ENCODE measurements at places on chromosomes 5 and 9.
A peak's percentile ranks its signal among the peaks of the same experiment; 100 is the strongest.

DNA sequence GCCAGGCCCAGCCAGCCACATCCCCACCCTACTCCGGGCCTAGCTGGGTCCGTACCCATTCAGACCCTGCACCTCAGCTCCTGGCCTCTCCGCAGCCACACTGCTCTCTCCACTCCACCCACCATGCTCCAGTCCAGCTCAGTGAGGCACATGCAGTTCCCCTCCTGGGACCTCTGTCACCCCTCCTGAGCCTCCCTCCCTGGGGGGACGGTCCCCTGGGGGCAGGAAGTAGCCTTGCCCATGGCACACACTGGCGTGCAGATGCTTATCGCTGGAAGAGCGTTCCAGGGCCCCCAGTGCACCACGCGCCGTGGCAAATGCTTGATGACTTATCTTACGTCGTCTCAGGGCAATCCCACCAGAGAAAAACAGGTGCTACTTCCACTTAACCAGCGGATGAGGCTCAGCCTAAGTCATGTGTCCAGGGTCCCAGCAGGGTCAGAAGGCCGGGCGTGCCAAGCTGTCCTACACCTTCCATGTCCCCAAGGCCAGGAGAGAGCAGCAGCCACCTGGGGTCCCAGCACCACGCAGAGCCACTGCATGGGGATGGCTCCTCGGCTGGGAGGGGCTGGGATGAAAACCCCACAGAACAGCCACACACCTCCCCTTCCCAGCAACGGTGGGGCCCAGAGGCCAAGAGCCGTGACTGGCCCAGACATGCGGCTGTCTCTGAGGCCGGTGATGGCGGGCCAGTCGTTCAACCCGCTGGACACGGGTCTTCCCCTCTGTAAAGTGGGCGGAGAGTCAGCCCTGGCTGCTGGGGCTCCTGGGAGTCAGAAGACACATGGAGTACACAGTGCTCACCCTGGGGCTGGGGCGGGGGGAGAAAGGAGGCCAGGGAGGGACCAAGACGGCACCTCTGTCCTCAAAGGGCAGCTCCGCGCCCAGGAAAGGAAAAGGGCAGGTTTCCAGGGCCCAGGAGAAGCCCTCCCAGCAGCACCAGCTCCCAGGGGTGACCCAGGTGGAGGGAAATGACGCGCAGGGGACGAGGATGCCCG lies 2.6 kb upstream of the CCDC187 start:
- no peak for DNase-seq

DNA sequence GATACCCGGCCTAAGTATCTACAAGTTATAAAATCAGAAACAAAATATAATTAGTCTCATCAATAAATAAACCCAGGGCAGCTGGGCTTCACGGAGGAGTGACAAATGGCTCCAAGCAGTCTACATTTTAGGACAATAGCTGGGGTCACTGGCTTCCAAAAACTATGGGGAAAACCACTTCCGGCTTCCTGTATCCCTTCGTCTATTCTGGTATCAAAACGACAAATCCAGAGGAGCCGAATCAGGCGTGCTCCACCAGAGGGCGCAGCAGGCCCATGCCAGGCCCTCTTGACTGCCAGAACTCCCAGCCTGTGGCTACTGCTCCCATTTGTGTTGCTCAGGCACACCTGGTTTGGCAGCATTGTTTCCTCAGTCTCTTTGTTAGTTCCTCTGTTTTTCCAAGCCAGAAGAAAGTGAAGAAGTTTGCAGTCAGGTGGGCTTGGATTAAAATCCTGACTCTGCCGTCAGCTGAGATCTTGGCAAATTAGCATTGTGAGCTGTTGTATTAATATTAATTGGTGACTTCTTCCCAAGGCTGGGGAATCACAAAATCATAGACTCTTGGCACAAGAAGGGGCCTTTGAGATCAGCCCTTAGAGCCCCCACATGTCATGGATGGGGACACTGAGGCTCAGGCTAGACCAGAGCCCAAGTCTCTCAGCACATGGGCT lies 11.6 kb upstream of the RAB14 start:
- DNase-seq = peak; percentile 73

- DNase-seq = peak; percentile 1
These were observed 733 bp downstream of the COL23A1 start for GRCh38 chr5:178589180-178590140.

- DNase-seq = no peak
These were observed 11.1 kb upstream of the RALGDS start for GRCh38 chr9:133132174-133132573.

GRCh38 chr5:110506378-110506777 lies 220.1 kb downstream of the TMEM232 start:
- no peak for DNase-seq

- DNase-seq = no peak
These were observed 61.3 kb downstream of the TTLL11 start for GRCh38 chr9:122031776-122032175.

- DNase-seq = no peak
These were observed 5.1 kb upstream of the POU5F2 start for GRCh38 chr5:93746406-93747056.

GRCh38 chr5:82738681-82739269 lies 338.4 kb downstream of the TMEM167A start:
- DNase-seq = no peak

DNA sequence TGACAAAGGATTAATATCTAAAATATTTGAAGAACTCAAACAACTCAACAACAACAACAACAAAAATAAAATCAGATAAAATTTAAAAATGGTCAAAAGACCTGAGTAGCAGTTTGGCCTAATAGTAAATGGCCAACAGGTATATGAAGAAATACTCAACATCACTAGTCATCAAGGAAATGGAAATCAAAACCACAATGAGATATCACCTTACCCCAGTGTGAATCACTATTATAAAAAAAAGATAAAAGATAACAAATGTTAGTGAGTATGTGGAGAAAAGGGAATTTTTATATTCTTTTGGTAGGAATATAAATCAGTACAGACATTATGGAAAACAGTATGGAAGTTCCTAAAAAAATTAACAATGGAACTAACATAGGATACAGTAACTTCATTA lies 247.9 kb upstream of the TRPC7 start:
- no peak for DNase-seq

- no peak for DNase-seq
These were observed 95.3 kb downstream of the ZNF608 start for GRCh38 chr5:124650951-124651662.

DNA sequence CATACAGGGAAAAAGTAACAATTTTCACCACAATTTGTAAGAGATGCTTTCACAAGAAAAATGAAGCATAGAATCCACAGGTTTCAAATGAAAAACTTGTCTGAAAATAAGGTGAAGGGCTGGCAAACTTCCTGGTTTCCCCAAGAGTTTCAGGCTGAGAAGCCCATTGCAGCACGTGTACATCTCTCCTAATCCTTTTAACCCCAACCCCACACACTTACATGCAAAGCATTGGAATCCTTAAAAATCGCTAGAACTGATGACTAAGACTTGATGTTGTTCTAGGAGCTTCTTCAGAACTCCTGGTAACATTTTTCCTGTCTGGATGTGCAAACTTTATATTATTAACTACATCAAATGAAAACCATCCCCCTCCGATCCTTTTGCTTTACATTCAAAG lies 317.8 kb upstream of the RGMB start:
- DNase-seq = no peak

- DNase-seq = no peak
These were observed 237.8 kb upstream of the DAPK1 start for GRCh38 chr9:87259543-87260518.

DNA sequence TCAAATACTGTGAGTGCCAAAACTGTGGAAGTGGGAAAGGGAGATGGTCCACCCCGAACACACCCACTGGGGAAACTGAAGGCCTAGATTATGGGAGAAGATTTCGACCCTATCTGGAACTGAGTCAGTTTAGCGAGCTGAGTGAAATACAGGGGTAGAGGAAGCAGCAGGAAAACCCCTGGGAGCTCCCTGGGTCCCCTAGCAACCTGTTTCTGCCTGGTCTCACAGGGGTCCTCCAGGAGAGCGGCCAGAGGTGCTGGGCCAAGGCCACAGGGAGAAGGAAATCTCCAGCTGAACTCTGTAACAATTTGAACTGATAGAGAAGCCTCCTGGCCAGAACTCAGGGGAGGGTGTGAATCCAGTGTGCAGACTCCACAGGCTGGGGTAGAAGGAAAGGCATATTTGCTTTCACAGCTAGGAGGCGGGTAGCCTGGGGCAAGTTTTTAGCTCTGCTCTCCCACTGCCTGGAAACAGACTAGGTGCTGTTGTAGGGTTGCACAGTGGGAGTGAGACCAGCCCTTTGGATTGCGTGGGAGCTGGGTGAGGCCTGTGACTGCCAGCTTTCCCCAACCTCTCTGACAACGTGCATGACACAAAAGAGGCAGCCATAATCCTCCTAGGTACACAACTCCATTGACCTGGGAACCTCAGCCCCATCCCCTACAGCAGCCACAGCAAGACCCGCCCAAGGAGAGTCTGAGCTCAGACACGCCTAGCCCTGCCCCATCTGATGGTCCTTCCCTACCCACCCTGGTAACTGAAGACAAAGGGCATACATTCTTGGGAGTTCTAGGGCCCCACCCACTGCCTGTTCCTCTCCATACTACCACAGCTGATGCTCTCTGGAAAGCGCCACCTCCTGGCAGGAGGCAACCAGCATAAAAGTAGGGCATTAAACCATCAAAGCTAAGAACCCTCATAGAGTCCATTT lies 78.8 kb upstream of the GPBP1 start:
- no peak for DNase-seq

DNA sequence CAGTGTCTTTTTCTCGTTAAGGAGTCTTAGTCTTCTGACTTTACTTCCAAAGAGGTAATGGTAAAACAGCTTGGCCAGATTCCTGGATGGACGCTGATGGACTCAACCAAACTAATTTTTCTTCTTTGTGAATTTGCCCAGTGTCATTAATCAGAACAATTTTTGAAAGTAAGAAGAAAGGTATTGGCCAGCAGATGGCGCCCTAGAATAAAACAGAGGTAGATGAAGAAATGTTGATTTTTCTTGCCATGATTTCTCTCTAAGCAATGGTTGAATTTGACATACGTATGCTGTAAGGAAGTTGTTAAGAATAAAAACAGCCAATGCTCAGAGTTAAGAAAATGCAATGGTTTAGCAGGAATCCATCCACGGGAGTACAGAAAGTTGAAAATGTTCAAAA lies 500.0 kb downstream of the DIRAS2 start:
- DNase-seq = peak; percentile 82

DNA sequence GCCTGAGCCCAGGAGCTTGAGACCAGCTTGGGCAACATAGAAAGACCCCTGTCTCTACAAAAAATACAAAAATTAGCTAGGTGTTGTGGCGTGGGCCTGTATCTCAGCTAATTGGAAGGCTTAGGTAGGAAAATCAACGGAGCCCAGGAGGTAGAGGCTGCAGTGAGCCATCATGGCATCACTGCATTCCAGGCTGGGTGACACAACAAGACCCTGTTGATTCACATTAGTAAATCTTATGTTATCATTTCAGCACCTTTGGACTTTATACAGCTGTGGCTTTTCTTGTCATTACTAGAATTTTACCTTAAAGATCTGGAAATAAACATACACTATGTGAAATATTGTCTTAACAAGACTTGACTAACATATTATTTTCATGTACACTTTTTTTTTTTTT lies 185.0 kb downstream of the ZNF608 start:
- DNase-seq = no peak

DNA sequence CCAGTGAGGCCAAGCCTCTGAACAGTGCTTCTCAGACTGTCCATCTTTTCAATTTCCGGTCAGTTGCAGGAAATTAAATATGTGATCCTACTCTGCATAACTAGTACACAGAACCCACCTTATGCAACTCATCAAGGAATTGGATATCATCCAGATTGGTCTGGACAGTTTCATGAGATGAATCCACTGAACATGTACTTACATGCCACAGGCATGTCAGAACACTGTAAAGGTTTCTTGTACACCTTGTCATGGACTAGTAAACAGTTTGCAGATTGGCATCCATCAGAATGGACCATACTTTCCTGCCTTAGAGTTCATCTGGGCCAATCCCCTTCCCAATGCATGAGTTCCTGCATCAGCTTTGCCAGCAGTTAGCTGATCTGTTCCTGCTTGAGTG lies 30.4 kb downstream of the GARNL3 start:
- DNase-seq = no peak

GRCh38 chr5:619444-619843 lies 7.3 kb downstream of the CEP72 start:
- DNase-seq = no peak

DNA sequence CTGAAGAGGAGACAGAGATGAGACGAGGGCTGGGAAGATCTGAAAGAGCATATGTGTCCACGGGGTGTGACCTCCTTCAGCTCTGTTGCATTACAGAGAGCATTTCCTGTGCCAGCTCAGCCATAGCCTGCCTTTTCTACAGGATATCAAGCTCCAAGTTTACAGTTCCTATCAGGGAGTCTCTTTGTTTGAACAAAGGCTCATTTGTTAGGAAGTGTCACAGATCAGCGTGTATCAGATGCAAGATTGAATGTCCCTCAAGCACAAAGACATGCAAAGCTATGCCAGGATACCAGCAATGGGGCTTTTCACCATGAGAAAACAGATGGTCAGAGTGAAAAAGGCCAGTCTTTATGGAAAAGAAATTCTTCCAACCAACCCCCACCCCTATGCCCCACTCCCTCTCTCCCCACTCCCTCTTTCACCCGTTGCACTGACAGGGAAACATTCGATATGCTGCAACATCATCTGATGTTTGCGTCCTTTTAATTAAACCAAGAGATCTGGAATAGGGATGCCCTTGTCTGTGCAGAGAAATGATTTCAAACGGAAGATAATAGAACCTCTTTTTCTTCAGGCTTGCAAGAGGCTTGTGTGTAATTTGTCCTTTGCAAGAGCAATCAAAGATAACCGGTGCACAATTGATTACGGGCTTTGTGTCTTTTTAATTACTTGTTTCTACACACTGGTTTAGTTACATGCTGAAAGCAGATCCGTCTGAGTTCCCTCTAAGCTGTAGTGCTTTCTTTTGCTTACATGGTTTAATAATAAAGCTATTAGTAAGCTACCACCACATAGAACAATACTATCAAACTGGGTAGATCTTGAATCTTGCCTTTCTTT lies 263.1 kb upstream of the RGMB start:
- DNase-seq = no peak

- peak; percentile 75 for DNase-seq
These were observed 32.6 kb downstream of the HEXB start for GRCh38 chr5:74717596-74717995.

- DNase-seq = no peak
These were observed 142.1 kb upstream of the POU5F2 start for GRCh38 chr5:93883459-93883858.

GRCh38 chr9:81632599-81632998 lies 56.7 kb downstream of the TLE1 start:
- DNase-seq = no peak

DNA sequence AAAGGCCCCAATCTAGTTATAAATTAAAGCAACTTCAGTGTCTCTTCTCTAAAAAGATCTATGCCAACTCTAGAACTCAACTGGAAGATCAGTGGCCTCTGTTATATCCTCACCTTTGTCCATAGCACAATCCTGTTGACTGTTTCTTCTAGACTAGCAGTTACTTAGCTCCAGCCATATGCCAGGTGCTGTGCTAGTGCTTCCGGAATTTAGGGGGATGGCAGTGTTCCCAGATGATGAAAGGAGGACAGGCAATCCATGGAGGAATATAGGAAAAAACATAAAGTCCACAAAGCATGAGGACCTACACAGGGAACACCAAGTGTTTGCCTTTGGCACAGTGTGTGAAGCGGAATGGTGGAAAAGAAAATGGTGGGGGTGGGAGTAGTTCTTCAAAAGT lies 214.3 kb downstream of the MAPKAP1 start:
- no peak for DNase-seq

All from NCI-H1105 treated with DMSO at 0.1 percent for 48 hours (cell line).